CD8-positive, alpha-beta memory T cell (primary cell): ENCODE measurements at places on chromosomes 13 and 19. TPM values are rescaled to one million over a fixed set of nuclear protein-coding genes. Genes with fewer than 3 reads are reported as not detected.

DNA sequence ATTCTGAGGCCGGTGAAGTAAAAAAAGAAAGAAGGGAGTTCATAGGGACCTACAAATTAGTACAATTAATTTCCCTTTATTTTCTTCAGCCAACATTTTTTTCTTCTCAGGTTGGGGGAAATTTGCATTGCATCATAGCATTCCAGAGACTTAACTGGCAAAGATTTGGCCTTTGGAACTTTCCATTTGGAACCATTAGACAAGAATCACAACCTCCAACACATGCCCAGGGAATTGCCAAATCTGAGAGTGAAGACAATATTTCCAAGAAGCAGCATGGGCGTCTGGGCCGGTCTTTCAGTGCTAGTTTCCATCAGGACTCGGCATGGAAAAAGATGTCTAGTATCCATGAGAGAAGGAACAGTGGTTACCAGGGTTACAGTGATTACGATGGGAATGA is 6.4 kb upstream of the ERCC5 start:
- DNase-seq: no peak

GRCh38 chr13:50228527-50228926 is 213.3 kb downstream of the KCNRG start:
- DNase-seq: no peak

DNA sequence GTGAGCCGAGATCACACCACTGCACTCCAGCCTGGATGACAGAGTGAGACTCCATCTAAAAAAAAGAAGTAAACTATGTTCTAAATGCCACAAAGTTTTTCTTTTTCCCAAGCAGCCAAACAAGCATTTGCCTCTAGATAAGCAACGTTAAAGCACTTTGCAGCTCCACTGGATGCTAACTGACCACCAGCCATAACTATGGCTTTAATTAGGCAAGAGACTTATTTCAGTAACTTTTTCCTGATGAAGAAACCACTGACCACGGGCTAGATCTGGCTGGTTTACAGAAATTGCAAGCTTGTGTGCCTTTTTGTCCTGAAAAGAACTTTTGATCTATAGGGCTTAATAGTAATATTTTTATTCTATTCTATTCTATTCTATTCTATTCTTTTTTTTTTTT is 22.1 kb downstream of the CD70 start:
- no peak for DNase-seq

GRCh38 chr19:489418-490196 is 6.7 kb upstream of the MADCAM1 start:
- DNase-seq: no peak

- no peak for DNase-seq
These were observed 1.9 kb downstream of the RAB11B start for GRCh38 chr19:8392017-8392591.

- DNase-seq: no peak
These were observed 117.7 kb upstream of the ABCC4 start for GRCh38 chr13:95418946-95419345.

GRCh38 chr13:21823949-21824348 is 153.1 kb downstream of the FGF9 start:
- DNase-seq: no peak

The UBL3 gene
- total RNA-seq: 15.0 TPM

The IFNL1 gene
- total RNA-seq: not detected

The ZNF154 gene
- 6.5 TPM for total RNA-seq
